ENCODE measurements at places on chromosomes 7 and 10. TPM values are rescaled to one million over a fixed set of nuclear protein-coding genes. Genes with fewer than 3 reads are reported as not detected.

Gene ECHDC3
- 14.6 TPM for total RNA-seq

Gene PRKAG2
- total RNA-seq: 17.8 TPM

Gene SLC13A1
- not detected for total RNA-seq

Gene ZNF804B
- total RNA-seq: not detected

Gene NUTM2E
- total RNA-seq: under 0.01 TPM

Gene MACC1
- 1.1 TPM for total RNA-seq

Gene PNLIPRP2
- total RNA-seq: not detected

Gene TSPAN13
- total RNA-seq: 19.4 TPM
